Left ventricle myocardium inferior (tissue), 1 donor: ENCODE measurements at places on chromosomes 3 and 15. TPM values are rescaled to one million over a fixed set of nuclear protein-coding genes. Genes with fewer than 3 reads are reported as not detected.

GRCh38 chr3:45548681-45549075 is 45.9 kb upstream of the LIMD1 start:
- no peak for DNase-seq

DNA sequence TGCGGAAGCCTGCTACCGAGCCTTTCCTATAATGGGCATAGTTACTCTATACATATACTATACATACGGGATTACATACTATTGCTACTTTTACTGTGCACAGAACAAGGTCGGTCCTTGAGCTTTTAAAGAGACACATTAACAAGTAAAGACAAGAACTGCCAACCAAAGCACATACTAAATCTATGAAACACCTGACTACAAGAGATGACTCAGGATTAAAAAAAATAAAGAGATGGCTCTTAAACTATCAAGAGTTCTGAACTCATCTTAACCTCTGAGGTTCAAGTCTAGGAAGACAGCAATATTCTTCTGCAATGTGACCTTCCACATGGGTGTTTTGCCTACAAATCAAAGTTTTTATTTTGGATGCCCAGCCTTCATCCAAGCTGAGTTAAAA is 106.8 kb downstream of the TNIK start:
- no peak for DNase-seq

DNA sequence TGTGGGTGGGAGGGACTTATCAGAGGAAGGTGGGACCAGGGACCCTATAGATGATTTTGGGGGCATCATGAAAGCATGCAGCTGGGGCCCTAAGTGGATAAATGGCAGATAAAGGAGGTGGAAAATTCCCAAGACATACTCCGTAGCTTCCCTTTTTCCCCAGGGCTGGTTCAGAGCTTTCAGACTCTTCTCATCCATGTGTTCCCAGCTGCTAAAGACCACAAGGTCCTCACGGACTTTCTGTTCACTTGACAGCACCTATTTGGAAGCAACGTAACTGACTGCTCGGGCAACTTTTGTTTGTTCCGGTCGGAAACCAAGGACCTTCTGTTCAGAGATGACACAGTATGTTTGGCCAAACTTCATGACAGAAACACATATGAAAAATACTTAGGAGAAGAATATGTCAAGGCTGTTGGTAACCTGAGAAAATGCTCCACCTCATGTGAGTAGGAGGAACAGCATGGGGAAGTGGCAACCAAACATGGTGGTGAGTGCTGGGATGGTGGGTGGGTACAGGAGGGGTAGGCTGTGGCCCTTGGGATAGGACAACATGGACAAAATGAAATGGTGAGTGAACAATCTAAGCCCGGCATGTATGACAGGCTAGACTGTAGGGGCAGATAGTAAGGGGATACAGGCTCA is 28.7 kb upstream of the SRPRB start:
- no peak for DNase-seq

- no peak for DNase-seq
Observed at GRCh38 chr15:76863693-76864092, 41.4 kb downstream of the SCAPER start.

DNA sequence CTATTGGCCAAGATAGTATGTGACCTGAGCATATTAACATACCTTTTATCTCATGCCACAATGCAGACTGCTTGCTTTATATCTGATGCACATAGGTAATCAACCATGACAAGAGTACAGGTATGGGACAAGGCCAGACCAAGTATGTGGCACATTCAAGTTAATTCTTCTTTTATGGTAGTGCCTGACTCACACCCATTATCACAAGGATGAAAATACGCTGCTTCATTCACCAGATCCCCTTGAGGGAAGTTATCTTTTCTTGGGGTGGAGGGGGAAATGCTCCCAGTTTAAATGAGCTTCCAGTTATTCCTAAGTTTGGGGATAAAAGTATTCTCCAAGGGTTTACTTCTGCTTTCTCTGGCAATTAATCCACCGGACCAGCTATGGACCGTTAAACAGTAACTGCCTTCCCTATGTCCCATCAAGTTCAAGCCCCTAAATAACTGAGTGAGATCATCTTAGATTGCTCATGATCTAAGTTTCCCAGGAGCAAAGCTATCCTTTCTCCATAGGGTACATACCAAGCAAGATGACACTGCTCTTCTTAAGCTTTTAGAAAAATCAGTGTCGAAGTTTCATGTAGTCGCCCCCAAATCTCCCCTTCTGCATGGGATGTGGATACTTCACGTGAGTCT is 1.9 kb downstream of the COL8A1 start:
- DNase-seq, result no peak

- DNase-seq, result no peak
Observed at GRCh38 chr15:58764468-58764867, 6.6 kb upstream of the MINDY2 start.

DNA sequence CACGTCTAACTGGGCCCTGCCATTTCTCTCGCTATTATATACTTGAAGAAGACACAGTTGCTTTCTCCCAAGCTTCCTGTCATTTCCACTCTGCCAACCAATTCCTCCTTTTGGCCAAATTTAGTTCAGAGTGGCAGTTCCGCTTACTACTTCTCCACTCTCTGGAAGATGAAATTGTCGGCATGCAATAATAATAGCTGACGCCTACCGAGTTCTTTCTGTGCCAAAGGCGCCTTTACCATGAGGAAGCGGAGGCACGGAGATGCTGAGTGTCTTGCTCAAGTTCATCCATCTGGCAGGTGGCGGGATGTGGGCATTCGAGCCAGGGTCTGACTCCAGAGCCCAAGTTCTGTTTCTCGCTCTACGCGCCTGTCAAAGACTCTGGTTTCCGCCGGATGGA is 14.6 kb upstream of the NRROS start:
- peak; percentile 56 for DNase-seq

DNA sequence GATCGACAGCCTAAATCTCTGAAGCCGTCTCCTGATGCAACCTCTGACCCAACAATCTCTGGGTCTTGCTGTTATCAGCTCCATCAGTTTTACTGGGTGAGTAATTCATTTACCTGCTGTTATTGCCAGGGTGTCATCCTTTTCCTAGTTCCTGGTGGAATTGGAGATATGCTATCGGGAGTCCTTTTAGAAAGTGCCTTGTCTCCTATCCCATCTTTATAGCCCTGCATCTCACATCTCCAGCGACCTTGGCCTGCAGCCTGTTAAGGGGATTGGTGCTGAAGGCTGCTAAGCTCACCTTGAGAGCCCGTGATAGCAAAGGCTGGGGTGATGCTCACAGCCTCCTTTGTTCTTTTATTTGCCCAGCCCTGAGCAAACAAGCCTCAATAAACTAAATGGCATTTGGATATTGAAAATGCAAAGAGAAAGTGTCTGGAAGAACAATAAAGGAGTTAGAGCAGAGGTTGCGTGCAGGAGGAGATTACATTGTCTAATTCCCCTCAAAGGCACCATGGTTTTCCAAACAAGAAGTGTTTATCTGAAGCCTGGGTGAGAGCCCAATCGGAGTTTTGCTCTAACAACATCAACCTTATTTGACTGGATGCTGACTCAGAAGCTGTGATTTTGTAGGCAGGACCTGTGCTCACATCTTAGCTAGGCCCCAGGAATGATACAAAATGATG is 101.8 kb downstream of the RPLP1 start:
- DNase-seq, result no peak

DNA sequence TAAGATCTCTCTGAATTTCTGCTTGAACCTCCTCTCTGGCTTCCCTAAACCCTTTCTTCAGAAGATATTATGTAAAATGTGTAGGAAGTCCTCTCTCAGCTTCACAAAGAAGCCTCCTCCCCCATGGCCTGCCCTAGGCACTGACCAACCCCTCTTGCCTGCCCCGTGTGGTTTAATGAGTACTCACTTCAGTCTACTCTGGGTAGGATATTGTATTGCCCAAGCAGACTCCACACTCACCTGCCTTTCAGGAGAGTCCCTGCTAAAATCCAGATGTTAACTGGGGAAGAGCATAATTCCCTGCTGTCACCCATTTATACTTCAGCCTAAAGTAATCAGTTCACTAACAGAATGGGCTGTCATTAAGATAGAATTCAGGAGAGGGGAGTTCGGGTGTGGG is 2.6 kb upstream of the AGBL1 start:
- DNase-seq, result no peak

GRCh38 chr3:193928354-193929209 is 207.4 kb upstream of the HES1 start:
- DNase-seq, result no peak

- no peak for DNase-seq
Observed at GRCh38 chr3:52429031-52429430, 15.9 kb downstream of the SEMA3G start.

GRCh38 chr3:112769286-112769978 is 77.2 kb downstream of the CD200R1L start:
- DNase-seq, result no peak

- DNase-seq, result no peak
Observed at GRCh38 chr3:106247902-106248684, 379.3 kb upstream of the CBLB start.

DNA sequence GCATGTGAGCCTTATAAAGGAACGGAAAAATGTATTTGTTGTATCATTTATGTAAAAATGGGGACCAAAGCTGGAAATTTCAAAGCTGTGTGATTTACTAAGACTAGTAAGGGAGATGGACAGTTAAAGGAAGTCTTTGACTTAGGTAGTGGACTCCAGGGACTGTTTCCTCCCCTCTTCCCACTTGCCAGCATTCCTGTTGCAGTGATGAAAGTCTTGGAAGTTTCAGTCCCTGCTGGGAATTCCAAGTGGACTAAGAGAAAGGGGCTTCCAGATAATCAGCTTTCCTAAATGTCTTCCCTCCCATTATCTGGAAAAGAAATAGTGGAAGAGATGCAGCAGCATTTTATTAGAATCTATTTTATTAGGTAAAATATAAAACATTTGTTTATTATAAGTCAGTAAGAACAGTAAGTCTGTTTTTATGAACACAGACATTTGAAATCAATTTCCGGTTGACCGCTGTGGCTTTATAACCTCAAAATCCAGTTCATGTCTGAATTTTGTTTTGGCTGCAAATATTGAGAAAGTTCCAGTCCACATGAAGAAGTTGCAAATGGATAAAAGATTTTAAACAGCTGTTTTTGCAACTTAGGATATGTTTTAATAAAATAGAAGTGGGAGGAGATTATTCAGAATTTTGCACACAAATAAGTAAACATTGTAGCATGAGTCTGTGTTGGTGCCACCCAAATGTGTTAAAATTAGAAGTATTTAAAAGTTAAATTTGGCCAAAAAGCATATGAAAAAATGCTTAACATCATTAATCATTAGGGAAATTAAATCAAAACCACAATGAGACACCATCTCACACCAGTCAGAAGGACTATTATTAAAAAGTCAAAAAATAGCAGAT is 141.8 kb downstream of the IL20RB start:
- DNase-seq, result no peak

- no peak for DNase-seq
Observed at GRCh38 chr3:155908086-155908485, 37.6 kb downstream of the GMPS start.

- DNase-seq, result no peak
Observed at GRCh38 chr3:152564459-152564858, 270.5 kb upstream of the P2RY1 start.

- DNase-seq, result peak; percentile 66
Observed at GRCh38 chr15:68725736-68726135, 95.0 kb downstream of the ANP32A start.

DNA sequence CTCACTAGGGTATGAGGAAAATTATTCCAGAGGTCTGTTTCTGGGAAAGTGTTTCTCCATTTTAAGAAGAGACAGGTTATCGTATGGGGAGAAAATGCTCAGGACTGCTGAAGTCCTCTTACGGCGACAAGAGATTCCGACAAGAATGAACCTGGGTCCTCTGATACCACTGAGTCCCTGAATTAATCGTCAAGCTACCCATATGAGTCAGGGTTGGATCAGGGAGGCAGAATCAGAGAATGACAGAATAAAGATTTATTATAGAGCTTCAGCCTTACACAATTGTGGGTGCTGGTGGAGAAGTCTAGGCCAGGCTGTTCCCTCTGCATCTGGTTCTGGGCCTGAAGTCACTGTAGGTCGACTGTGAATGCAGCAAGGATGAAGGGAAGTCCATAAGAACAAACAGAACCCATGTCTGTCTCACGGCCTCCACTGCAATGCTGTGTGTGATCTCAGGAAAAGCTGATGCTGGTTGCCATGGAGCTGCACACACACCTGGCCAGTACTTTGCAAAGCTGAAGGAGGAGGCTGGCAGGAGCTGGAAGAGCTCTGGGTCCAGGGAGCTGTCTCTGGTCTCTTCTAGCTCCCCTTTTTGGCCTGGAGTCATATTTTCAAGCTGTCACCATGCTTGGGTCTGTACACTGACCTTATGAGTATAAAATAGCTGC is 83.9 kb downstream of the HHLA2 start:
- DNase-seq, result no peak

DNA sequence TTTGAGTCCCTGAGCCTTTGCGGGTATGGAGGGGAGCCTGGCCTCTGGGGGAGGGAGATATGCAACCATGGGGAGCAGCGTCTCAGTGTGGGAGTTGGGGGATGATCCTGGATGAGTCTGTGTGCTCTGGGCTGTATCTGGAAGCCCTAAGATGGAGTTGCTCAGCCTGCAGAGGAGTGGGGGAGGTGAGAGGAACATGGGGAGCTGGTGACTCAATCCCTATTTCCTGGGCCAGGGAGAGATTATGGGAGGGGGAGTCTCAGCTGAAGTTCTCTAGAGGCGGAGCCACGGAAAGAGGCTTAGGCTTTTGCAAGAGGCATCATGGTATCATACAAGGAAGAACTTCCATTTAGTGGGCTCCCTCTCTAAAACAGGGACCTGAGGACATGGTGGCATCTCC is 59.5 kb upstream of the TMEM115 start:
- no peak for DNase-seq

DNA sequence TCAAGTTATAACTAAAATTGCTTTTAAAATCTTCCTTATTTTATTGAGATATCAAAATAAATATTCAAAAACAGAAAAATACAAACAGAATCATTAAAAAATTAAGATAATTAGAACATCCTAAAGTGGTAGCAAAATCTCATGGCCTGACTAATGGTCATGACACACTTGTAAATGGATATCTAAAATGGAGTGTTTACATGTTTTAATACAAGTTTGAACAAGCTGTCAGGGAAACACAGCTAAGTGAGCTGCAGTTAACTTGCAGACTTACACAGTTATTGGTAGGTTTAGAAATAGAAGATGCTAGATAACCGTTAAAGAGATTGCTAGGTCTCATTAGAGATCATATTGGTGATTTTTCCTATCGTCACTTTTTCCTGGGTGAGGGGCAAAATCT is 242.3 kb downstream of the LPP start:
- DNase-seq, result no peak

DNA sequence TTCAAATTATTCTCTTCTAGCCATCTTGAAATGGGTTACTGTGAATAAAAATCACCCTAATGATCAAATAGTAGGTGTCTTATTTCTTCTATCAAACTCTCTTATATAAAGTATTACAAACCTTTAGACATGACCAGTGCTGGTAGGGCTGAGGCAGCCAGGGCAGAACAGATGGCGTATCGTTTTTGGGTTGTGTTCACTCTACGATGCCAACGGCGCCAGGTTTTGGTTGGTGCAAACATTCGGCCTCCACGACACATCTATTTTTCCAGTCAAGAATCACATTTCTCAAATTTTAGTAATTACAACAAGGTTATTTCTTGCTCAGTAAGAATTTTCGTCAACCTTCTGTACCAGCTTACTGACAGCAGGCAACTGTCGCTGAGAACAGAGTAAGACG is 2.2 kb downstream of the RPL4 start:
- DNase-seq, result no peak

CD96 gene
- 0.33 TPM for total RNA-seq

MUC4 gene
- 0.11 TPM for total RNA-seq

SCG5 gene
- not detected for total RNA-seq

MUC20 gene
- 4.7 TPM for total RNA-seq

PLA2G4E gene
- not detected for total RNA-seq

XCR1 gene
- total RNA-seq, result not detected

RBP2 gene
- total RNA-seq, result not detected

PDIA5 gene
- 6.0 TPM for total RNA-seq

C3orf18 gene
- total RNA-seq, result 57.2 TPM

CTXN2 gene
- total RNA-seq, result not detected
